NCI-H446 treated with DMSO at 0.1 percent for 48 hours (cell line): ENCODE measurements at places on chromosomes 1 and 21.

DNA sequence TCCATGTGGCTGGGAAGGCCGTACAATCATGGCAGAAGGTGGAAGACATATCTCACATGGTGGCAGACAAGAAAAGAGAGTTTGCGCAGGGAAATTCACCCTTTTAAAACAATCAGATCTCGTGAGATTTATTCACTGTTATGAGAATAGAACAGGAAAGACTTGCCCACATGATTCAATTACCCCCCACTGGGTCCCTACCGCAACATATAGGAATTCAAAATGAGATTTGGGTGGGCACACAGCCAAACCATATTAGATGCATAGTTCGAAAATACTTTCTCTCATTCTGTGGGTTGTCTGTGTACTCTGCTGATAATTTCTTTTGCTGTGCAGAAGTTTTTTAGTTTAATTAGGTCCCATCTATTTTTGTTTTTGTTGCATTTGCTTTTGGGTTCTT lies 990.3 kb downstream of the PLA2G4A start:
- no peak for DNase-seq

GRCh38 chr1:234400773-234401172 lies 27.5 kb downstream of the COA6 start:
- DNase-seq, result no peak

- DNase-seq, result no peak
Measured at GRCh38 chr1:15039017-15039648, 114.4 kb upstream of the TMEM51 start.

- DNase-seq, result no peak
Measured at GRCh38 chr1:62285440-62285839, 33.8 kb downstream of the KANK4 start.

DNA sequence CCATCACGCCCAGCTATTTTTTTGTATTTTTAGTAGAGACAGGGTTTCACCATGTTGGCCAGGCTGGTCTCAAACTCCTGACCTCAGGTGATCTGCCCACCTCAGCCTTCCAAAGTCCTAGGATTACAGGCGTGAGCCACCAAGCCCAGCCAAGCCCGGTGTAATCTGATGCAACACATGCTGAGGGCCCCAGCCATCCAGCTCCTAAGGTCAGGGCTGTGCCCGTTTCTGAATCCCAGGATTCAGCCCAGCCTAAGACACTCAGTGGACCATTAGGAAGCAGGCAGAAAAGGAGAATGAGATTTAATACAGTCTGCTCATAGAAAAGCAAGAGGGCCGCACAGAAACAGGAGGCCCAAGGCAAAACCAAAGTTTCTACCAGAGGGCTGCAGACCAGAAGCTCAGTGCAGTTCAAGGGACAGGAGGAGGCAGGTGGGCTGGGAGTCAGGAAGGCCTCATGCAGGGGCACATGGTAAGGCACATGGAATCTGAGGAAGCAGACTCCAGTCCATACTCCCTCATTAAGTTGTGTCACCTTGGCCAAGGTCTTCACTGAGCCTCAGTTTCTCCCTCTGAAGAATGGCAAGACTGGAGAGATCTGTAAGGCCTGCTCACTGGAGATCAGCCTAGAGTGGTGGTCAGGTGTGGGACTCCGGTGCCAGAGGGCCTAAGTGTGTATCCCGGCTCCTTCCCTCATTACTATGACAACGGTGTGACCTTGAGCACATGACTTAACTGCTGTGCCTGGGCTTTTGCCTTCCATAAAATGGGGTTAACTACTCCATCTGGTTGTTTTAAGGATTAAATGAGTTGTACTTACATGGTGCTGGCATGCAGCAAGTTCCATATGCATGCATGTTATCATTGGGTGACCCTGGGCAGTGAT lies 2.4 kb upstream of the ADAM15 start:
- no peak for DNase-seq

DNA sequence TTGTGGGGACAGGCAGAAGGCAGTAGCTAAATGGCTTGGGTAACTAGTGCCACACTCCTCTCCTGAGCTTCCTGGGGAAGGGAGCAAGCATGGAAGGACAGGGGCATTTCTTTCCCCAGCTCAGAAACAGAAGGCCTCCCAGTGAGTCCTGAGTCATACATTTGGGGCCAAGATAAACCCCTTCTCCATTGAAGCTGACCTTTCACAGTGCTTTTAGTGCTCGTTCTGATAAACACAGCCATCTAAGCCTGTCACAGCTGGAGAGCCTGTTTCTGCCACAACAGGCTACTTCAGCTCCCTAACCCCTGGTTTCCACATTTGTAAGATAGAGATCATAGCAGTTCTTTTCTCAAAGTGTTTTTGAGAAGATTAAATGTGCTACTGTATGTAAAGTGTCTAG lies 374.0 kb downstream of the LMX1A start:
- no peak for DNase-seq

- DNase-seq, result no peak
Measured at GRCh38 chr1:78743626-78744025, 94.0 kb downstream of the IFI44 start.

DNA sequence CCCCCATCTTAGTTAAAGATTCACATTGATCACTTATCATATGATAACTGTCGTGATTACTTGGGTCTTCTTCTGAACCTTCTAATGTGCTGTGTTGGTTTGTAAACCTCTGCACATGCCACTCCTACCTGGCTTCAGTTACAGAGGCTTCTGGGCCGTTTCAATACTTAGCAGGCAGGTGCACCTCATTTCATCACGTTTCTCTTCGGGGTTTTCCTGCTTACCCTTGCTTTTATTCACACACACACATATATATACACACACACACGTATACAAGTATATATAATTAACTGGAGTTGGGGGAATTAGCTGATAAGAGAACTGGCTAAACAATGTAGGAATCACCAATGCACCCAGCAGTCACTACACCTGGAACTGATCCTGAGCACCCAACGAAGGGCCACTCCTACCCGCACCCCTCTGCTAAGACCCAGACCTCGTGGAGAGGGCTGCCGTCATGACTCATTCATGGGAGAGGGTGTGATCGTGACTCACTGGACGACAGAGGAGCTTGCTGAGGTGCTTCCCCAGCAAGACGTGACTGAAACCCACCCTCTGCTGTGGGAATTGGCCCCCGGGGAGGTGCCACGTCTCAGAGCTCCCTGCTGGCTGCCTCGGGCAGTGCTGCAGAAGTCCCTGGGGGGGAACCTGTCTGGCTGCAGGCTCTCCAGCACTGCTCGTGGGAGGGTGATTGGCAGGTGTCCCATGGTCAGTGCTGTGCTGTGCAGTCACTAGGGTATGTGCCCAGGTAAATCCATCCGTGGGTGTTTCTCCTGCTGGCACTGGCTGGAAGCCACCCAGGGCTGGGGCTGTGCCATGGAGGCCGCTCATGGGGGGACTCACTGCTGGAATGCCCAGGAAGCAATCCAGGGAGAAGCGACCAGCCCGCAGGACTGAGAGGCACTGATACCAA lies 166.6 kb downstream of the DYRK1A start:
- no peak for DNase-seq

DNA sequence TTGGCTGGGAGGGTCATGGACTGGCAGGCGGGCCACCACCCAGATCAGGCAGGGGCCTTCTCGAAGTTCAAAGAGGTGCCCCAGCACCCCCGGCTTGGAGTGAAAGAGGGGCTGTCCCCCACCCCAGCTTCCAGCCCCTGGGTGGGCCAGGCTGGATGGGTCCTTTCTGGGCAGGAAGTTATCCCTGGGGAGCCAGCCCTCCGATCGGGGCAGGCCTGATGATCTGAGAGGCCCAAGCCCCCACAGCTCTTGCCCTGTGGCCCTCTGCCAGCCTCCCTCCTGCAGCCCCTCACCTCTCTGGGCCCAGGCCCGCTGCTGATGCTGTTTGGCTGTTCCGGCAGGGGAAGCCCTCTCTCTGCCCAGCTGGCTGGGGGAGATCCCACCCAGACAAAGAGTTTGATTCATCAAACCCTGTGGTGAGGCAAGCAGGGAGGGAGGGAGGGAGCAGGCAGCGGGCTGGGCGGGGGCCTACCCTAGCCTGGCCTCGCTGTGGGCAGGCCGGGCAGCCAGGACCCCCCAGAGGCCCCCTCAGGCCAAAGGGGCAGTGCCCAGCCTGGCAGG lies 2.5 kb downstream of the ARHGEF19 start:
- no peak for DNase-seq

GRCh38 chr1:210536254-210536961 lies 207.7 kb downstream of the HHAT start:
- no peak for DNase-seq

DNA sequence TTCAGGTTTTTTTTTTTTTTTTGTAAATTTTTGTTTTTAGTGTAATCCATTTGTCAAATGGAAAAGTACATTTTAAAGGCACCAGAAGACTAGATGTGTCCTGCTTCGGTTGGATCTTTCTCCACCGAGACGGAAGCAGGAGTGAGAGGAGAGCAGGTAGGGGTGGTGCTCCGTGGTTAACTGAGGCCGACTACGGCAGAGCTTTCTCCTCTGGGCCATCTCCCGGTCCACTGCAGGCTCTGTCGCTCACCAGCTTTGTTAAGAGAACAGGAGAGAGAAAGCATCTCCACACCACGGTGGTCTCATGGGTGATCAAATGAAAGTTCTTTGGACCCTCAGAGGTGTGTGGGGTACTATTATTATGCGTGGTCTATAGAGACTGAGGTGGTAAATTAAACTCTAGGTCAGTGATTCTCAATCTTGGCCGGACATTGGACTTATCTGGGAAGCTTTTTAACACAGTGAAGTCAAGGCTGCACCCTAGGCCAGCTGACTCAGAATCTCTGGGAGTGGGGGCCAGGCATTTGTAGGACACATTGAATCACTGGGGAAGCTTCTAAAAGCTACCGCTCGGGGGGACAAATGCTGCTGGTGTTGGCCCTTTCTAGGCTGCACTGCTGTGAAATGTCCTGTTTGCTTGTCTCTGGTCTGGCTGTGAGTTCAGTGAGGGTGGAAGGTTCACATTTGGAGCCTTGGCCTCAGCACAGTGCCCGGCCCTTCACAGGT lies 25.0 kb downstream of the ABCA4 start:
- no peak for DNase-seq

DNA sequence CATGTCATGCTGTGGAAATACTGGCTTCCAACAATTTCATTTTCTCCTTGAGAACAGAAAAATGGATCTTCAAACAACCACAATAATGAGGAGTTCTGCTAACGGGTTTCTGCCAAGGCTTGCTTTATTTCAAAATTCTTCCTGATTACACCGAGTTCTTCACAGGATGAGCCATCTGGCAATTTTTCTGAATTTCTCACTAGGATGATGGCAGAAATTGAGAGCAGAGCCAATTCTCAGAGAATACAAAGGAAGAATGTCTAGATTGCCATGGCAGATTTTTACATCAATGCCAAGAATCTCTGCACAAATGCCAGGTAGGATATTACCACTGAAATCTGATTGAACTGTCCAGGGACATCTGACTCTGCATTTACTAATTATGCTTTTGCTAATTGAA lies 619.0 kb upstream of the CHRM3 start:
- peak; percentile 83 for DNase-seq

DNA sequence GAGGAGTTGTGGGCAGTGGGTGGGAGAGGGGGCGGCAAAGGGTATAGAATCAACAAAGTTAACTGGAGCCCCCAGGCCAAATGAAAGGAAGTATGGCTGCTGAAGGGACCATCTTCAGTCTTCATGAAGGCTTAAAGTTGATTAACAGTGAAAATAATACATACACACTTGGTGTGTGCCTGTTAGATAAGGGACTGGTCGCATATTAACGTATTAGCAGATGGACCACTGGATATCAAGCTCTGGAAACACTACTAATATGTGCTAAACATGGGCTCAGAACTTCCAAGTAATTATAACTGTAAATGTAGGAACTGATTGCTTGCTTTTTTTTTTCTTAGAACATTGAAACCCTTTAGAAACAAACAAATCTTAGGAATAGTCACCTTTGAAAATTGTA lies 224.7 kb upstream of the KIAA0040 start:
- no peak for DNase-seq

- DNase-seq, result no peak
Measured at GRCh38 chr1:227192163-227192562, 126.1 kb downstream of the CDC42BPA start.

DNA sequence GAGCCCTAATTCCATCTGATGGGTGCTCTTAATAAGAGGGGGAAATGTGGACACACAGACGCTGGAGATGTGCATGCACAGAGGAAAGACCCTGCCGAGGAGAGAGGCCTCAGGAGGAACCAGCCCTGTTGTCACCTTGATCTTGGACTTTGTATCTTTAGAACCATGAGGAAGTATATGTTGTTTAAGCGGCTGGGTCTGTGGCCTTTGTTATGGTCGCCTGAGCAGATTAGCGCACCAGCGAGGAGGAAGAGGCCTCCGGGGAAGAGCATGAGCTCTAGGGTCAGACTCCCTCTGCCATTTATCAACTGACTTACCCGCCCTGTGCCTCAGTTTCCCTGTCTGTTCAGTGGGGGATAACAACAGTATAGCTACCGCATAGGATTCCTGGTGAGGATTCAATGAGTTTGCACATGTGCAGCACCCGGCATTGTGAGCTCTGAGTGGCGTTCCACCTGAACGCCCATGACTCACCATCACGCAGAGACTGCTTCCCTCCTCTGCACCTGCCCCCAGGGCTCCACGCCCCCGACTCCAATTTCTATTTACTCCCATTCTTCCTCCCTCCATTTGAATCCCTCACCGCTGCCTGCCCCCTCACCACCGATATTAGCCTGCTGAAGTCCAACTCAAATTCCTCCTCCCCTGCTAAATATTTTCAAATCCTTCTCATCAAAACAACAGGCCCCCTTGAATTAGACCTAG lies 67.2 kb downstream of the ATP5PO start:
- no peak for DNase-seq

DNA sequence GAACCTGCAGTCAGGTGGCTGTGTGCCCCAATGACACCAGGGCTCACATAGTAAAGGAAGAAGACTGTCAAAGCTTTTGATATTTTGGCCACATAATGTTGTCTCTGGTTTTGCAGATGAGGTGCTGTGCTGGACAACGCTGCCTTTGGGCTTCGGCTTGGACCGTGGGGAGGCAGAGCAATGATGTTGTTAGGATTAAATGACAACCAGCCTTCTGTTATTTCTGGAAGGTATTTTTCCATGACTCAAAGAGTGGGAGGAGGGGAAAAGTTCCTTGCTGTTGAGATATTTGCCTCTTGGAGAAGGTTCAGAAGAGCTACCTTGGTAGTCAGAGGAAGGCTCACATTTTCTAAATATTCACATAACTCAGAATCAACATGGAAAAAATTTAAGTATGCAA lies 187.3 kb upstream of the GALNT2 start:
- no peak for DNase-seq

DNA sequence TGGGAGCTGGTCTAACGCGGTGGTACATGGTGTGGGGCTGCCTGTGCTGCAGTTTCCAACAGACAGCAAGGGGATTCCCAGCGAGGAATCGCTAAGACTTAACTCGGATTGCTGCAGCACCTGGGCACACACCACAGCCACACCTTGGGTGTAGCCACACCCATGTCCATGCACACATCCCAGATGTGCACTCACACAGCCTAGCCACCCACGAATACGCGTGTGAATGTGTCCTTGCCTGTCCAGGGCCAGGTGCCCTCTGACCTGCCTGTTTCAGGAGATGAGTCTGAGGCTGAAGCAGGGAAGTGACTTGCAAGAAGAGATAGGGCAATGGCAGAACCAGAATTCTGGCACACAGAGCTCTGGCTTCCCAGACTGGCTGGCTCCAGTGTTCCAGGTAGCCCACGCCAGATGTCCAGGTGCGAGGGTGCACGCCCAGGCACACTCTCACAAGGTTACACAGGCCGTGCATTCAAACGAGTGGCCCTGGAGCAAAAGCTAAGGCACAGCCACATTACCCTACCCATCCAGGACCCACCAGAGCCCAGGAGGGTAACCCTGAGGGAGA lies 272.7 kb downstream of the TRABD2B start:
- DNase-seq, result no peak

GRCh38 chr1:168199056-168199455 lies 20.3 kb downstream of the TIPRL start:
- no peak for DNase-seq
